ENCODE measurements at places on chromosomes 11 and 22. TPM values are rescaled to one million over a fixed set of nuclear protein-coding genes. Genes with fewer than 3 reads are reported as not detected.

Gene GRIK4
- polyA plus RNA-seq, result 1.0 TPM

Gene UBQLNL
- 1.1 TPM for polyA plus RNA-seq

Gene DHCR7
- 43.7 TPM for polyA plus RNA-seq

Gene PTPRCAP
- polyA plus RNA-seq, result 2.1 TPM

Gene ROBO4
- polyA plus RNA-seq, result 19.3 TPM

Gene SIRT3
- 30.6 TPM for polyA plus RNA-seq

Gene OR10D3
- polyA plus RNA-seq, result not detected

Gene OR52H1
- polyA plus RNA-seq, result 0.17 TPM

Gene HINFP
- 28.1 TPM for polyA plus RNA-seq

Gene OR51I1
- polyA plus RNA-seq, result not detected

All from renal pelvis (tissue), 12 donors.